ENCODE measurements at places on chromosomes 4 and X. TPM values are rescaled to one million over a fixed set of nuclear protein-coding genes. Genes with fewer than 3 reads are reported as not detected.

GRCh38 chr4:13526658-13527057 is 17.6 kb downstream of the NKX3-2 start:
- H3K4me1 ChIP-seq: peaks cover 23% of the 10 kb centered on the region
- peaks cover 2% of the 10 kb centered on the region for H3K36me3 ChIP-seq
- no peak overlapping the region for H3K4me3 ChIP-seq
- H3K27me3 ChIP-seq: peaks cover 91% of the 10 kb centered on the region

- no peak overlapping the region for H3K4me3 ChIP-seq
- no peak for DNase-seq
- peaks cover 29% of the 10 kb centered on the region for H3K4me1 ChIP-seq
- H3K36me3 ChIP-seq: no peaks in the 10 kb centered on the region
These were observed 1.1 kb downstream of the AVPR2 start for GRCh38 chrX:153905481-153906095.

DNA sequence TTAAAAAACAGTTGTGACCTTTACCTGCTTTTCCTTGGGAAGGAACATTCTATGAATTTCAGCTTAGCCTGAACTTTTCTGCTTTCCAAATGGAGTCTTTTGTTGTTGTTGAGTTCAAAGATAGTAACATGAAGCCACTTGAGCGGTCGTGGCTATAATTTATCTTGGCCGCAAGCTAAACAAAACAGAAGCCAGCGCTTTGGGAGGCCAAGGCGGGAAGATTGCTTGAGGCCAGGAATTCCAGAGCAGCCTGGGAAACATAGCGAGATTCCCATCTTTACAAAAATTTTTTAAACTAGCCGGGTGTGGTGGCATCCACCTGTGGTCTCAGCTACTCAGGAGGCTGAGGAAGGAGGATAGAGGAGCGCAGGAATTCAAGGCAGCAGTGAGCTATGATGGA is 29.9 kb downstream of the TKTL1 start:
- no peak for DNase-seq
- H3K27ac ChIP-seq: no peak overlapping the region
- H3K4me3 ChIP-seq: no peak overlapping the region
- no peaks in the 10 kb centered on the region for H3K36me3 ChIP-seq

GRCh38 chr4:5930876-5931275 is 38.0 kb upstream of the CRMP1 start:
- no peak overlapping the region for H3K4me3 ChIP-seq
- no peaks in the 10 kb centered on the region for H3K27me3 ChIP-seq
- H3K36me3 ChIP-seq: no peaks in the 10 kb centered on the region
- DNase-seq: no peak

- no peak for DNase-seq
- H3K4me1 ChIP-seq: no peaks in the 10 kb centered on the region
- H3K27me3 ChIP-seq: no peaks in the 10 kb centered on the region
- H3K27ac ChIP-seq: no peak overlapping the region
These were observed 782.3 kb downstream of the PCDH18 start for GRCh38 chr4:136749989-136750388.

DNA sequence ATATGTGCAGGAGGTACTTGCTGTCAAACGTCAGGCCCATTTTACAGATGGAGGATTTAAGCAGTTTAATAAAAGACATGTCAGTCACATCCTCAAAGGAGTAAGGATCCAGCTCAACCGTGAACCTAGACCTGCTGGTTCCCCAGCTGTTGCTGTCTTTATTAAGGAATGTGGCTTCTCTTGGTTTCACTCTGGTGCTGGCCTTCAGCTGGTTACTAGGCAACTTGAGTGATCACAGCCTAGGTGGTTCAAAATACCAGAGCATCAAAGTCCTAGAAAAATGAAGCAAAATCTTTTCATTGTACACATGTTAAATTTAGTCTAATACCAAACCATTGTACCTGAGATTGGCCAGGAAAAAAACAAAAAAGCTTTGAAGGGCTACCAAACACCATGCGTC is 32.7 kb upstream of the GLRA2 start:
- H3K36me3 ChIP-seq: no peaks in the 10 kb centered on the region
- H3K4me3 ChIP-seq: peak overlapping the region; percentile 85
- no peaks in the 10 kb centered on the region for H3K27me3 ChIP-seq
- peaks cover 8% of the 10 kb centered on the region for H3K4me1 ChIP-seq
- H3K27ac ChIP-seq: peak overlapping the region; percentile 90

GRCh38 chr4:95394752-95395306 is 153.9 kb downstream of the UNC5C start:
- no peak for DNase-seq
- no peak overlapping the region for H3K4me3 ChIP-seq
- no peaks in the 10 kb centered on the region for H3K27me3 ChIP-seq
- H3K4me1 ChIP-seq: no peaks in the 10 kb centered on the region

DNA sequence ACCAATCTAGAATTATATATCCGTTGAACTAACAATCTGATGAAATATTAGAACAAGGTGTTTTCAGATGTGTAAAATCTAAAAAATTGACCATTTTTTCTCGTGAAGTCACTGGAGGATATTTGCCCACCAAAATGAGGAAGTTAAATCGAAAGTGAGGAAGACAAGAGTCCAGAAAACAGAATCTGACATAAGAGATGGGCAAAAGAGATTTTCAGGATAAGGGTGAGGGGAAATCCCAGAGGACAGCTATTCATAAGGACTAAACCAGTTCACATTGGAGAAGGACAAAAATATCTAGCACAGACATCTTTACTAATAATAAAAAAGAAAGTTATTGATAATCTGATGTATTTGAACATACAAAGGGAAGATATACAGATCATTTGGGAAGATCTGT is 18.7 kb upstream of the ALG13 start:
- H3K36me3 ChIP-seq: no peaks in the 10 kb centered on the region
- DNase-seq: no peak
- H3K4me1 ChIP-seq: peaks cover 2% of the 10 kb centered on the region
- no peak overlapping the region for H3K27ac ChIP-seq

GRCh38 chrX:17590892-17591740 is 146.2 kb upstream of the SCML1 start:
- no peaks in the 10 kb centered on the region for H3K27me3 ChIP-seq
- H3K4me1 ChIP-seq: peaks cover 16% of the 10 kb centered on the region
- H3K36me3 ChIP-seq: no peaks in the 10 kb centered on the region
- peak overlapping the region; percentile 25 for H3K4me3 ChIP-seq
- DNase-seq: peak; percentile 29

GRCh38 chr4:8307121-8307520 is 37.6 kb downstream of the HTRA3 start:
- no peak overlapping the region for H3K27ac ChIP-seq
- no peaks in the 10 kb centered on the region for H3K36me3 ChIP-seq
- H3K4me3 ChIP-seq: no peak overlapping the region
- no peaks in the 10 kb centered on the region for H3K27me3 ChIP-seq

GRCh38 chr4:133160853-133161252 is 11.8 kb downstream of the PCDH10 start:
- no peaks in the 10 kb centered on the region for H3K36me3 ChIP-seq
- H3K4me1 ChIP-seq: no peaks in the 10 kb centered on the region
- DNase-seq: no peak
- no peak overlapping the region for H3K27ac ChIP-seq
- H3K27me3 ChIP-seq: no peaks in the 10 kb centered on the region

DNA sequence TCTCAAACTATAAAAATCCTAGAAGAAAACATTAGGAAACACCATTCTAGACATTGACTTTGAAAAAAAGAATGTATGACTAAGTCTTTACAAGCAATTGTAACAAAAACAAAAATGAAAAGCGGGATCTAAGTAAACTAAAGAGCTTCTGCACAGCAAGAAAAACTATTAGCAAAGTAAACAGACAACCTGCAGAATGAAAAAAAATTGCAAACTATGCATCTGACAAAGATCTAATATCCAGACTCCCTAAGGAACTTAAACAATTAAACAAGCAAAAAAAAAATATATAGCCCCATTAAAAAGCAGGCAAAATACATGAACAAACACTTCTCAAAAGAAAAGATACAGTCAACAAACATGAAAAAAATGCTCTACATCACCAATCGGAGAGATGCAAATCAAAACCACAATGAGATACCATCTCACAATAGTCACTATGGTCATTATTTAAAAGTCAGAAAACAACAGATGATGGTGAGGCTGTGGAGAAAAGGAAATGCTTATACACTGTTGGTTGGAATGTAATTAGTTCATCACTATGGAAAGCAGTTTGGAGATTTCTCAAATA is 168.1 kb downstream of the EPHA5 start:
- no peak overlapping the region for H3K27ac ChIP-seq
- H3K27me3 ChIP-seq: no peaks in the 10 kb centered on the region
- no peak overlapping the region for H3K4me3 ChIP-seq
- no peaks in the 10 kb centered on the region for H3K4me1 ChIP-seq
- no peak for DNase-seq

DNA sequence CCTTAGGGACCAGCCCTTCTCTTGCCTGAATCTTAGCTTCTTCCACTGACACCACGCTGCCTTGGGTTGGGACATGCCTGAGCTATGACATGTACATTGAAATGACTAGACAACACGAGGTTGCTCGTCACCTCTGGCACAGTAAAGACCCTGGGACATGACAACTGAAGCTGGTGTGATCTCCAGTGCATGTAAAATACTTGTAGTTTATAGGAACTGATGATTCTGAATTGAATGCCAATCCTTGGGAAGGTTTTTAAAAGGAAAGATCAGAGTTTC is 100.7 kb upstream of the PGRMC2 start:
- no peaks in the 10 kb centered on the region for H3K27me3 ChIP-seq
- no peak overlapping the region for H3K4me3 ChIP-seq
- peaks cover 2% of the 10 kb centered on the region for H3K36me3 ChIP-seq
- DNase-seq: no peak
- peaks cover 3% of the 10 kb centered on the region for H3K4me1 ChIP-seq

DNA sequence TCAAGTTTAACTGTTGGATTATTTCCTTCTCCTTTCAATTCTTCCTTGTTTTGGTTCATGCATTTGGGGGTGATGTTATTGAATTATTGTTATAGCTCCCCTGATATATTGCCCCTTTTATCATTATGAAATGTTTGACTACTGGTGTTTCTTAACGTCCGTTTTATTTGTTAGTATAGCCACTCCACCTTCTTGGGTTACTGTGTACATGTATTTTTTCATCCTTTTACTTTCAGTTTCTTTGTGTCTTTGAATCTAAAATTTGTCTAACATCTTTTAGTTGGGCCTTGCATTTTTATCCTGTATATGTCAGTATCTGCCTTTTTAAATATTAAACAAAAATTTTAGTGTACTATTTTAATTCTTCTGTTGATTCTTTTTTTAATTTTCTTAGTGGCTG is 88.7 kb downstream of the TNIP2 start:
- peaks cover 12% of the 10 kb centered on the region for H3K4me1 ChIP-seq
- no peak for DNase-seq
- peak overlapping the region; percentile 79 for H3K4me3 ChIP-seq

DNA sequence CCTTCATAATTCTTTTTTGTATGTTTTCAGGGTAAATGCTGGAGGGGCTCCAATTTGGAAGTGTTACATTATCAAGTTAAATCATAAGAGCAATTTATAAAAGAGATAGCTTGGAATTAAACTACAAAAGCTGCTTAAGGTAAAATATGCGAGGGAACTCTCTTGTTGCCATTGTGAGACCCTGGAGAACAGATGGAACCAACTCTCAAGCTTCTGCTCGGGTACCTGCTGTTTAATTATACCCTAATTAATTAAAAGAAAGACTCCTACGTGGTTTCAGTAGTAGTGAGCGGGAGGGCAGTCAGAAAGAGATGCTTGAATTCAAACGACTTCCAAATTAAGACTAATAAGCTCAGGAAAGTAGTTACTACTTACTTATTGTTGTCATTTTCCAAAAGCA is 313.1 kb upstream of the TACR3 start:
- H3K27ac ChIP-seq: no peak overlapping the region
- H3K4me1 ChIP-seq: peaks cover 3% of the 10 kb centered on the region
- DNase-seq: no peak
- H3K27me3 ChIP-seq: no peaks in the 10 kb centered on the region
- no peak overlapping the region for H3K4me3 ChIP-seq

DNA sequence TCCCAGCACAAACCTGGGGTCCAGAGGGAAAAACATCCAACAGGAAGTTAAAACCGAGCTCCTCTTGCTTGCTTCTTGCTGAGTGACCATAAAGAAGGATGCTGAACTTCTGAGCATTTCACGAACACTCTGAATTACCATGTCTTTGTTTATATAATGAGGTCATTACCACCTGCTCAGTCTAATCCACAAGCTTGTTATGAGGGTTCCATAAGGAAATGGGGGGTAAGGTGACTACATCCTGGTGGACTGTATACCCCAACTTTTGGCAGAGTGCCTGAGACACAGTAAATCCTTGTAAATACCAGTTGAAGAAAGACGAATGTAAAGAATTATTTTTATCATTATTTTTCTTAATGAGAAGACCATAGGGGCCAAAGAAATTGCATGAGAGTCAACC is 16.8 kb downstream of the CCDC149 start:
- DNase-seq: no peak
- no peak overlapping the region for H3K27ac ChIP-seq
- H3K4me1 ChIP-seq: no peaks in the 10 kb centered on the region
- no peaks in the 10 kb centered on the region for H3K36me3 ChIP-seq
- no peaks in the 10 kb centered on the region for H3K27me3 ChIP-seq

GRCh38 chr4:153153339-153153871 is 50.8 kb upstream of the TRIM2 start:
- H3K4me1 ChIP-seq: peaks cover 24% of the 10 kb centered on the region
- peak overlapping the region; percentile 5 for H3K27ac ChIP-seq
- no peaks in the 10 kb centered on the region for H3K36me3 ChIP-seq
- H3K4me3 ChIP-seq: peak overlapping the region; percentile 87
- peak; percentile 71 for DNase-seq
- H3K27me3 ChIP-seq: peaks cover 46% of the 10 kb centered on the region

DNA sequence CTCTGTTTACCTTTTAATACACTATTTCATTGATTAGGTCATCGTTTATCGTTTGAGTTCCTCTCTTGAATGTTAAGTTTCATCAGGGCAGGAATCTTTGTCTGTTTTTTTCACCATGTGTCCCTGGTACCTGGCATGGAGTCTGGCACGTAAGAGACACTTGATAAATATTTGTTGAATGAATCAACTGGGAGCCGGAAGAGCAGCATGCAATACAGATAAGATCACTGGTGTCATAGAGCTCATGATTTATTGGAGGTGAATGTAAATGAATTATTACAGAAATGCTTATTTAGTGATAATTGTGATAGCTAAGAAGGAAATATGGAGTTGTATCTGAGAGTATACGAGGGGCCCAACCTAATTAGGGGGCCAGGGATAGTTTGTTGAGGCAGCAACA is 62.8 kb downstream of the UCHL1 start:
- no peaks in the 10 kb centered on the region for H3K36me3 ChIP-seq
- H3K27ac ChIP-seq: no peak overlapping the region

Gene ARMCX2
- 8.8 TPM for total RNA-seq

Gene NLGN4X
- total RNA-seq: not detected

Gene REPS2
- total RNA-seq: 0.08 TPM

Gene IRS4
- total RNA-seq: not detected

Gene ADGRL3
- not detected for total RNA-seq

Gene PRRG1
- total RNA-seq: not detected

Gene AFP
- total RNA-seq: not detected

Gene NDST3
- not detected for total RNA-seq

Gene GSX2
- total RNA-seq: not detected

Gene PRKG2
- 1.1 TPM for total RNA-seq

Gene PPP4R3C
- total RNA-seq: not detected

Gene SPATA4
- total RNA-seq: not detected

Gene USP17L13
- not detected for total RNA-seq

Measured in activated naive CD8-positive, alpha-beta T cell treated with anti-CD3 and anti-CD28 coated beads, Interleukin-2, amount 10 ng/mL, durations not matched to agents 7 days and 5 days (primary cell).